ENCODE measurements at places on chromosomes 3 and 15.
A peak's percentile ranks its signal among the peaks of the same experiment; 100 is the strongest.

DNA sequence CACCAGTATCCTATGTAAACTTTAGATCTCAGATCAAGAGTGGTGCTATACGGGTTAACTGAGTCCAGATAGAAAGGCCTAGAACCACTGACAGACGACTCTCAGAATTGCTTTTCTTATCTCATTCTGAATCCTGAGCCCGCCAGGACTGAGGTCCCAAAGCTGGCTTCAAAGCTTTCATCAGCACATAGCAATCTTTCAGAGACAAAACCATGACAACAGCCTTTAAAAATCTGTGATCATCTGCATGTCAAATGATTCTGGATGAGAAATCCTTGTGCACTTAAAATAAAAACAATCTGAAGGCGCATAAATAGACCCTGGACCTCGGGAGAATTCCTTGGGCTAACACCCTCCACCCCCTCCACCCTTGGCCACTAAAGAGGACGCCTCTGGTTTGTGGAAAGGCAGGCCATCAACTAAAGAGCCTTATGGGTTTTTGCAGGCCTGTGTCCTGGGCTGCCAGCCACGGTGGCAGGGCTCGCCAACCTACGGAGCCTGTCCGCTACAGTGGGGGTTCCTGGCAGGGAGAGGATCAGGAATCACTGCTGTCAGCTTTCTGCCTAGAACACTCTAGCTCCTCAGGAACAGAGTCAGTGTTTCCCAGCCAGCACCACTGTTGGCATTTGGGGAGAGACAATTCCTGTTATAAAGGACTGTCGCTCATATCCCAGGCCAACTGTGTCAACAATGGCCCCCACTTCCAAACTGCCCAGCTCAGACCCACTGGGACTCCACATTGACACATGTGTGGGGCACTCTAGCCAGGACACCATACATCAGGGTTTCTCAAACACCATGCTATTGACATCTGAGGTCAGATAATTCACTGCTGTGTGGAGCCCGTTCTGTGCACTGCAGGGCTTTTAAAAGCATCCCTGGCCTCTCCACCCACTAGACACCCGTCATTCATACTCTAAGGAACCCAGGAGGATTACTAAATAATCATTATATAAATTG lies 20.2 kb downstream of the TLE3 start:
- no peak for DNase-seq

- DNase-seq, result no peak
Measured at GRCh38 chr3:177647341-177647740, 450.1 kb upstream of the TBL1XR1 start.

DNA sequence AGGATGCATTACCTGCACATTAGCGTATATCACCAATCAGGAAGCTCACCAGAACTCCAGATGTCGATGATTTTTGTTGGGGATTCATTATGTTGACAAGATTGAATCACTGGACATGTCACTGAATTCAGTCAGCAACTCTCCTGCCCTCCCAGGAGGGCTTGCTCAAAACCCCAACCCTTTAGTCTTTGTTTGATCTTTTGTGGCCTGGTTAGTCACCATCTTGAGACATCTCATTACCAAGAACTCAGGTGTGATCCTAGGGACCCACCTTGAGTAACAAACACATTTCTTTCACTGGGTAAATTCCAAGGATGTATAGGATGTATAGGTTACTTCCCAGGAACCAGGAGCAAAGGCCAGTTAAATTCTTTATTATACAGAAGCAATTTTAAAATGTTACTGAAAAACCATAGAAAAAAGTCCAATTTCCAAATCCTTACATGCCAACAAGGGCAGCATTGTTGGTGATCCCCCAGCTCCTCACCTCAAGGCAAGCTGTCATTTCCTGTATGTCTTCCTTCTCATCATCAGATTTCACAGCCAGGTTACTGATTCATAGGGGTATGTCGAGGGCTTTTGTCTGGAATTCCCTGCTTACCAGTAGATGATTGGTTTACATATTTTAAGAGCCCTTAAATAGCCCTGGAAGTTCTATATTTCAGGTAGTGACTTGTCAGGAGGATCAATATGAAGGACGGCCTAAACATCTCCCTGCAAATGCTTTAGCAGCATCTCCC lies 11.7 kb downstream of the SNRPN start:
- DNase-seq, result no peak

- no peak for DNase-seq
Measured at GRCh38 chr3:125470671-125471070, 49.3 kb downstream of the SNX4 start.

DNA sequence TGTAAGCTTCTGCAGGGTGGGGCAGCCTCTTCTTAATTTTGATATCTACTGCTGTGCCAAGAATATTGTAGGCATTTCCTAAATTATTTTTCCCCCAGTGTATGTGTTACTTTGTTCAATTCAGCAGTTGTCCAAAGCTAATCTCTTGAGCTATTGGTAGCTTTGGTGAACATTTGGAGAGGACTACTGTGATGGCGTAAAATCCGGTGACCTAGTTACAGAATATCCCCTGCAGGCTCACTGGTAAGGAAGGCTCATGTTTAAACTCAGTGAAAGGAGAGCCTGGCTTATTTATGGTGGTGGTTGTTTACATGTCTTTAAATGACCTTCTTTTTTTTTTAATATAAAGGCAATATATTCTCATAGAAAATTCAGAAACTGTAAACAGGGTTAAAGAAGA lies 105.6 kb downstream of the LPP start:
- DNase-seq, result no peak

DNA sequence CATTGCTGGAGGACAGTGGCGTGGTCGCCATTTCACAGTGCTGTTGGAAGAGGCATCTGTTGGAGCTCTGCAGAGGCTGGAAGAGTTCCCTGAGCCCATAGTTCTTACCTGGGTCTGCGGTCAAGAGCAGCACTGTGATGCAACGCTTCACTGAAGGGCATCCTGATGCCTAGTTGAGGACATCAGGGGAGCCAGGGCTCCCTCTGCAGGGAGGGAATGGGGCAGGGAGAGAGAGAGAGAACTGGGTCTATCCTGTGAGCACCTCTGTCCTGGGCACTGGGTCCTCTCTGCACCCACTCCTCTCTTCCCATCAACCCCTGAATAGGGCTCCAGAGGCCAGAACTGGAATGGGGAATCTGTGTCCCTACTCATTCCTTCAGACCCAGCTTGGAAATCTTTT lies 23.9 kb upstream of the MOBP start:
- no peak for DNase-seq

- no peak for DNase-seq
Measured at GRCh38 chr3:70728311-70728710, 415.9 kb upstream of the MDFIC2 start.

DNA sequence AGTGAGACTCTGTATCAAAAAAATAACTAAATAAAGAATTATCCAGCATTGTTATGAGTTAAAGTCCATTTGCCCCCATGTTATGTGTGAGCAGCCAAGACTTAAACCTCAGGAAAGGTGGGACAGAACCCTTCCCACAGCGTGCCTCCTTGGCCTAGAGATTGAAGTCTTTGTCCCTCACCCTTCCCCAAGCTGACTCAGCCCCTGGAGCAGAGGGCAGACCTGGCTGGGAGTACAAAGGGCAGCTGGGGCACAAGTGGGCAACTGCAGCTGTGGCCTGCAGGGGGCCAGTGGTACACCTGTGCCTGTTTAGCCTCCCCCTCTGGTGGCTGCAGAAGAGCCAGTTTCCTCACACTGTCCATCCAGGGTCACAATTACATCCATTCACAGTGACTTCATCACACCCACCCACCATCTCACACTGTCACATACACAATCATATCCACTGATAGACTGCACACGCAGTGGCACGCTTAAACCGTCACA lies 940 bp upstream of the ACY1 start:
- no peak for DNase-seq

- no peak for DNase-seq
Measured at GRCh38 chr15:96183514-96183850, 147.0 kb upstream of the NR2F2 start.

- DNase-seq, result no peak
Measured at GRCh38 chr15:60397772-60398445, at the start of gene ANXA2. ANXA2 (minus strand) TSS chr15:60397986; CDS start chr15:60386075, 11,911 bp downstream.

- no peak for DNase-seq
Measured at GRCh38 chr15:89837134-89837829, 22.6 kb upstream of the ANPEP start.

- peak; percentile 58 for DNase-seq
Measured at GRCh38 chr3:11509173-11510000, 134.3 kb downstream of the VGLL4 start.

- no peak for DNase-seq
Measured at GRCh38 chr15:68206711-68207151, 1.6 kb upstream of the CALML4 start.

DNA sequence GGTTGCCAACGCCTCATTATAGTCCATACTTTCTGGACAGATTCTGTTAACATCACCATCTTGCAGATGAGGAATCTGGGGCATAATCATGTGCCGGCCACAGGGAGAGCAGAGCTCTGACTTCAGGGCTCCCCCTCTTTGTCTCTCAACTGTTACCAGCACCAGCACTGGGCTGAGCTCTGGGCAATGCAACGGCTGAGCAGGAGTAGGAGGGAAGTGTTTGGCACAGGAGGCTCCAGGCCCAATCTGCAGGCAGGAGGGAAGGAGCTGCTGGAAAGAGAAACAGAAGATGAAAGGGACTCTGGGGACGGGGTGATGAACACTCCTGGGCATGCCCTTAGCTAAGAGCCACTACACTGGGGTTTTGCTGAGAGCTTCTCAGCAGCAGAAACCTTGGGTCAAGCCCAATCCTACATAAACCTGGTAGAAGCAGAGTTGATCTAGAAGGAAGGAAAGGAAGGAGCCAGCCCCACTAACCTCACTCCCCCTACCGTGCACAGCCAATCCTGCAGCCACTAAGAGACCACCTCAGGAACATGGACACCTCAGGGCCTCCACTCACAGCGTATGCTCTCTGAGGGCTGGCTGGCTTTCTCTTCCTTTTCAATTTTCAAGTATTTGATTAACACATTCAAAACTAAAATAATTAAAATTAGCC lies 73.1 kb upstream of the SPATA12 start:
- DNase-seq, result peak; percentile 7

DNA sequence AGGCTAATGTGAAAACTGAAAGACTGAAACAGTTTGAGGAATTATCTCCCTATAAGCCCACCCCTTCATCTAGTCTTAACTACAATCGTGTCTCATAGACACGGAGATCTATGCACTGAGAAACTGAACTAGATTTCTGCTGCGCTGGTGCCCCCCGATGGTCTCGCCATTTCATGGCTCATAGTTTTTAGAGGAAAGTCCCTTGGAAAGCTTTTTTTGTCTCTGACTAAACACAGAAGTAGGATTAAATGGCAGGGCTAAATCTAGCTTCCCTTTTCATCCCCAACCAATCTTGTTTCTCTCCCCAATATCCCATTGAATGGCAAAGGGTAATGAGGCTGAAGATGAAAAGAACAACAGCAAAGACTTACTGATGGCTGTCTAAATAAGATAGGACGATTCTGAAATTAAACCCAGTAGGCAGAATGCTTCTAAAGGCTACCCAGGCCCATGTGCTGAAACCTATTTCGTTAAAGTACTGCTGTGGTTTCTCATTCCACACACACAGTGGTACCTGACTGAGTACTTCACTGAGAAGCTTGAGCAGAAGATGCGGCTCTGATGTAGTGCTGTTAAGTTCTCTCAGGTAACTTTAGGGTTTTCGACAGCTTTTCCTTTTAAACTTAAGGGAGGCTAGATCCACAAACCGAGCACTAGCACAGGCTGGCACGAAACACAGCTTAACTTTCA lies 142.7 kb downstream of the GADL1 start:
- DNase-seq, result no peak

- DNase-seq, result no peak
Measured at GRCh38 chr15:58608129-58608590, 141.3 kb downstream of the ADAM10 start.

GRCh38 chr15:42549032-42549491 lies 424 bp downstream of the HAUS2 start:
- peak; percentile 61 for DNase-seq

- DNase-seq, result no peak
Measured at GRCh38 chr3:176766862-176767261, 430.4 kb downstream of the TBL1XR1 start.

DNA sequence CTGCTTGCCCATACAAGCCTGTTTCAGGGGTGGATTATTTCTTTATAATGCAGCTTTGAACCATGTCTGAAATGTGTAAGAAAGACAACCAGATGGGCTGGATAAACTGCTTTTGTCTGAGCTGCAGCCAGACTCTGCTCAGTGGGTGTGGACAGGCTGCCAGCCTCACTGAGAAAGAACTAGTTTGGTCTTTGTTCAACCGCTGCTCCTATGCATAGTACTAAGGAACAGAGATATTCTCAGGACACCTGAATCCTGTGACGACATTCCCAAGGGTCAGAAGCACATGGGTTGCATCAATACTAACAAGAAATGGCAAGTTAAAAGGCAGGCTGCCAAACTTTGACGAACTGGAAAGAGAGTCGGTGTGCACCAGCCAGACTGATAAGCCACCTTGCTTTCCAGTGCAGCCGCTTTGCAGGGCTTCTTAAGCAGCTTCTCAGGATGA lies 57.2 kb downstream of the PLD1 start:
- no peak for DNase-seq

GRCh38 chr3:157061265-157061664 lies 98.7 kb downstream of the CCNL1 start:
- DNase-seq, result no peak

DNA sequence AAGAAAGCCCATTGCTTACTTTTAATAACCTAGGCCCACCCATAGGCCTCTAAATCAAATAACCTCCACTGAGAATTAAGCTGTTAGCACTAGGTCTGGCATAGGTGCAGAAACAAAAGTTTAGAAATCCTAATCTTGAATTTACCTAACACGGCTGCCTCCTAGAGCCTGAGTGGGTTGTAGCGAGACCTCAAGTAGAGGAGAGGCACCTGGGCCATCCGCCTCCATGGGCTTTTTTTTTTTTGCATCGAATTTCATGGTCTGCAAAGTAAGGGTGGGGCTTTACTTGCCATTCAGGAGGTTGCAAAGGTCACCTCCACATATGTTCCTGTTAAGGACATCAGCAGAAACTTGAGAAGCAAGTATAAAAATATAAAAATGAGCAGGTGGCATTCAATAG lies 6.6 kb upstream of the TPM1 start:
- no peak for DNase-seq

DNA sequence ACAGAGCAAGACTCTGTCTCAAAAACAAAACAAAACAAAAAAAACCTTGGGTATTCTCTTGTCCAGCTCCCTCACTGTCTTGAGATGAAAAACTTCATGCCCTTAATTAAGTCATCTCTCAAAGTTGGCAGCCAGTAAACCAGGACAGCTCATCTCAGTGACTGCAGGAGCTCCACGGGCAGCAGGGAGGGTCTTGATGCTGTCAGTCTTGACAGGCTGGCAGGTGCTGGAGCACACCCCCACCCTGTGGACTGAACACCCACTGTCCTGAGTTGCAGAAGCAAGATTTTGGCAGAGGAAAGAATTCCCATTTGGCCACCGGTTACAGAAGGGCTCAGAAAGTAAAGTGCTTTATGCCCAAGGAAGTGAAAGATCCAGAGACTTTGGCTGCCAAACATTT lies 8.0 kb downstream of the DNAJA4 start:
- DNase-seq, result no peak

DNA sequence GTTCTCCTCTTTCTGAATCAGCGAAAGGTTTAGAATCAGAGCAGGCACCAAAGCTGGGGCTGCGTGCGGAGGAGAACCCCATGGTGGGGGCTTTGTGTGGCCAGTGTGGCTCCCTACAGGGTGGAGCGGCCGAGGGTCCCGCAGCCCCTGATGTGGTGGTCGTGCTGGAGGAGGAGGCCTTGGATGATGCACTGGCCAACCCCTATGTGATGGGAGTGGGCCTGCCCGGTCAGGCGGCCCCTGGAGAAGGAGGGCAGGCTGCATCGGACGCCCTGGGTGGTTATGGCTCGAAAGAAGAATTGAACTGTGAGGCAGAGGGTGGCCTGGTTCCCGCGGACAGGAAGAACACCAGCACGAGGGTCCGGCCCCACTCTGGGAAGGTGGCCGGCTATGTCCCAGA lies 1.4 kb downstream of the FGD5 start:
- no peak for DNase-seq
